ENCODE measurements at places on chromosomes 1 and 21. TPM values are rescaled to one million over a fixed set of nuclear protein-coding genes. Genes with fewer than 3 reads are reported as not detected.

DNA sequence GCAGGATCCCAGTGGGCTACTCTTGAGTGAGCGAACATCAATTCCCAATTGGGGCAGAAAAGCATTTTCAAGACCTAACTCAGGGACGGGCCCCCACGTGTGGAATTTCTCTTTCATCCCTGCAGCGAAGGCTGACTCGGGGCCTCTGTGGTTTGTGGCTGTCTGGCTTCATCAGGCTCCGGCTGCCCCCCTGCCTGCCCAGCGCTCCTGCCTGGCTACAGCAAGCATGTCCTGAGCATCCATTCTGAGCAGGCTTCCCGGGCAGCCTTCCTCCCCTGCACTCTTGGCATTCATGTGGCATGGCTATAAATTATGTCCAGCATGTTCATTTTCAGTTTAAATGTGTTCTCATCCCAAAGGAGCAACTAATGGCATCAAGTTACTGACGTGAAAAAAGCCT, 588.1 kb downstream of the KIF26B start:
- peaks cover 50% of the 10 kb centered on the region for H3K36me3 ChIP-seq
- H3K4me1 ChIP-seq, result no peaks in the 10 kb centered on the region
- H3K4me3 ChIP-seq, result no peak overlapping the region
- no peak overlapping the region for H3K27ac ChIP-seq
- DNase-seq, result no peak

- no peaks in the 10 kb centered on the region for H3K36me3 ChIP-seq
- no peaks in the 10 kb centered on the region for H3K27me3 ChIP-seq
- H3K4me3 ChIP-seq, result no peak overlapping the region
- no peaks in the 10 kb centered on the region for H3K4me1 ChIP-seq
Measured at GRCh38 chr1:54842963-54843362, 41.8 kb upstream of the TTC22 start.

DNA sequence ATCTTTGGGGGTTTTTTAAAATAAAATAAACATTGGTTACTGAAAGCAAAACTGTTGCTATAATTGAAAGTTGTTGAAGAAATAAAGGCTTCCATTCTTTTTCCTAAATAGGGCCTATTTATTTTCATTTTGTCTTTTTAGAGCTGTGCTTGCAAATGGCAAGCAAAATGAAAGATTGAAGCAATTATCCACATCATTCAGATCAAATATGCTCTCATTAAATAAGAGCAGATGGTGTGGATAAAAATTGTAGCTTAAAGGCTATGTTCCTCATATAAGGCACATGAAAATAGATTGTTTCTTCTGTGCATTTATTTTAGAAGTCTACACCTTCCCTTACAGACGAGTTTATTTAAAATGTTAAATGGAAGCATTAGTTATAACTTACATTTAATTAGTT, 1317.7 kb downstream of the MRPL39 start:
- peaks cover 16% of the 10 kb centered on the region for H3K4me1 ChIP-seq
- no peak for DNase-seq

- no peak for DNase-seq
- H3K27ac ChIP-seq, result peak overlapping the region; percentile 92
- H3K36me3 ChIP-seq, result no peaks in the 10 kb centered on the region
Measured at GRCh38 chr1:63592536-63593302, 492 bp upstream of the PGM1 start.

DNA sequence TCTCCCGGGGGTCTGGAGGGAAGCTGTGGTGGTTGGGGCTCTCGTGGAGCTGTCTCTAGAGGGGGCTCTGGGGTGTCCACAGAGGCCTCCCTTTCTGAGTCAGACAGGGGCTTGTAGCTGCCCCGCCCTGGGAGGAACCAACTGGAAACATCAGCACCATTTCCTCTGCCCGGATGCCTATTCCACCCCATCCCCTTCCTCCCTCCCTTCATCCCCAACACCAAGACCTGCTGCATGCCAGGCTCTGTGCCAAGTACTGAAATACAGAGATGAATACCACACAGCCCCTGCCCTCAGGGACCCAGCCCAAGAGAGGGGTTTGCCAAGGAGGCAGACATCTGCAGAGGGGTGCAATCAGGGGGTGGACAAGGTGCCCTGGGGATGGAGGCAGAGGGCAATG, 125.6 kb upstream of the ADAR start:
- no peaks in the 10 kb centered on the region for H3K4me1 ChIP-seq
- H3K36me3 ChIP-seq, result no peaks in the 10 kb centered on the region
- H3K4me3 ChIP-seq, result no peak overlapping the region
- peaks cover 7% of the 10 kb centered on the region for H3K27me3 ChIP-seq

GRCh38 chr1:220825819-220826551, 39.3 kb downstream of the MTARC1 start:
- no peaks in the 10 kb centered on the region for H3K4me1 ChIP-seq
- no peak overlapping the region for H3K27ac ChIP-seq
- H3K27me3 ChIP-seq, result peaks cover 33% of the 10 kb centered on the region
- H3K36me3 ChIP-seq, result no peaks in the 10 kb centered on the region

DNA sequence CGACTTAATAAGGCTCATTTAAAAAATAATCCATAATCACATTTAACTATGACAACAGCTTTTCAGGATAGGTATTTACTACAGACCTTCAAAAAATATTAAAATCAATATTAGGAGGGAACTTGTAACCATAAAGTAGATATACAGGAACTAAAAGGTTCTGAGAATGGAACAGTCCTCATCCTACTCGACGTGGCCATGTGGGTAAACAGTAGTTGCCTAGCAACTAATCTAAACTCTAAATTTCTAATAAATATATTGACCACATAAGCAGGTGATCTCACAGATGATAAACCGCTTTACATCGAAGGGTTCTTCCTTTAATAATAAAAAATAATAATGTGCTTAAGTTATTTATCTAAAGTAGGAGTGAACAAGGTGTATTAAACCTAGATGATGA, 7.9 kb downstream of the AKT3 start:
- no peaks in the 10 kb centered on the region for H3K27me3 ChIP-seq
- H3K27ac ChIP-seq, result no peak overlapping the region
- peaks cover 8% of the 10 kb centered on the region for H3K36me3 ChIP-seq

- H3K27me3 ChIP-seq, result no peaks in the 10 kb centered on the region
- DNase-seq, result no peak
- no peaks in the 10 kb centered on the region for H3K4me1 ChIP-seq
- H3K4me3 ChIP-seq, result no peak overlapping the region
- H3K27ac ChIP-seq, result no peak overlapping the region
Measured at GRCh38 chr1:73886716-73887115, 311.3 kb downstream of the LRRIQ3 start.

- no peak for DNase-seq
- no peaks in the 10 kb centered on the region for H3K36me3 ChIP-seq
- H3K27ac ChIP-seq, result no peak overlapping the region
- H3K4me1 ChIP-seq, result no peaks in the 10 kb centered on the region
Measured at GRCh38 chr1:66626261-66626660, 92.3 kb downstream of the SGIP1 start.

Gene FBLIM1
- total RNA-seq, result not detected

Gene TACSTD2
- total RNA-seq, result not detected

Gene EPB41
- 328 TPM for total RNA-seq

Gene C1QB
- not detected for total RNA-seq

Gene OR2L3
- total RNA-seq, result not detected
